A549 treated with GW870086 at 1 μM for 4 hours (cell line): ENCODE measurements at places on chromosomes 11 and 22. TPM values are rescaled to one million over a fixed set of nuclear protein-coding genes. Genes with fewer than 3 reads are reported as not detected.

Gene OR51M1
- total RNA-seq = not detected in 5 replicates

Gene C11orf87
- total RNA-seq = 0.07 TPM in 1 of 5 replicates, not detected in the others

Gene TUB
- total RNA-seq = 4.7 to 7.2 TPM (median 6.1 TPM) in 5 replicates

Gene CARD16
- not detected in 5 replicates for total RNA-seq

Gene TRMU
- total RNA-seq = 34.6 to 41.3 TPM (median 39.1 TPM) in 5 replicates

Gene OR51E1
- not detected in 5 replicates for total RNA-seq

Gene SUSD2
- 57.0 to 72.3 TPM (median 67.0 TPM) in 5 replicates for total RNA-seq

Gene OR4D5
- total RNA-seq = not detected in 5 replicates

Gene MMP8
- total RNA-seq = not detected in 5 replicates

Gene ACER3
- total RNA-seq = 16.1 to 22.4 TPM (median 20.8 TPM) in 5 replicates

Gene OR52I1
- total RNA-seq = not detected in 5 replicates

Gene KRTAP5-11
- total RNA-seq = not detected in 5 replicates

Gene CABP7
- 0.14 to 0.30 TPM (median 0.18 TPM) in 5 replicates for total RNA-seq

Gene ASCL2
- 0.07 TPM in 1 of 5 replicates, not detected in the others for total RNA-seq

Gene CARNS1
- total RNA-seq = 0.14 to 0.19 TPM (median 0.14 TPM) in 5 replicates

Gene RIBC2
- total RNA-seq = 1.4 to 2.3 TPM (median 1.7 TPM) in 5 replicates

Gene PKP3
- total RNA-seq = 29.9 to 39.9 TPM (median 38.6 TPM) in 5 replicates

Gene PCSK7
- total RNA-seq = 13.2 to 21.5 TPM (median 16.6 TPM) in 5 replicates

Gene DEFB131B
- not detected in 5 replicates for total RNA-seq

Gene RBM4B
- total RNA-seq = 18.5 to 19.9 TPM (median 18.9 TPM) in 5 replicates

Gene EIF4G2
- total RNA-seq = 493 to 788 TPM (median 585 TPM) in 5 replicates

Gene KCNC1
- 0.03 to 0.19 TPM (median 0.06 TPM) in 5 replicates for total RNA-seq

Gene DGCR6
- 1.2 to 2.0 TPM (median 1.8 TPM) in 5 replicates for total RNA-seq

Gene MISFA
- 1.9 to 2.7 TPM (median 2.2 TPM) in 5 replicates for total RNA-seq

Gene APOBEC3B
- total RNA-seq = 26.1 to 31.0 TPM (median 29.1 TPM) in 5 replicates

Gene KMT5B
- total RNA-seq = 17.4 to 23.2 TPM (median 22.4 TPM) in 5 replicates

Gene THRSP
- total RNA-seq = not detected in 5 replicates

Gene CREB3L1
- total RNA-seq = 4.7 to 6.0 TPM (median 5.5 TPM) in 5 replicates

Gene OR5P2
- not detected in 5 replicates for total RNA-seq

Gene PACSIN2
- total RNA-seq = 114 to 142 TPM (median 135 TPM) in 5 replicates

Gene OR10D3
- total RNA-seq = not detected in 5 replicates
